Aorta (tissue), 5 donors: ENCODE measurements at places on chromosomes 7 and 10. TPM values are rescaled to one million over a fixed set of nuclear protein-coding genes. Genes with fewer than 3 reads are reported as not detected.

- no peak for DNase-seq
Measured at GRCh38 chr10:30006410-30006809, 53.0 kb downstream of the JCAD start.

DNA sequence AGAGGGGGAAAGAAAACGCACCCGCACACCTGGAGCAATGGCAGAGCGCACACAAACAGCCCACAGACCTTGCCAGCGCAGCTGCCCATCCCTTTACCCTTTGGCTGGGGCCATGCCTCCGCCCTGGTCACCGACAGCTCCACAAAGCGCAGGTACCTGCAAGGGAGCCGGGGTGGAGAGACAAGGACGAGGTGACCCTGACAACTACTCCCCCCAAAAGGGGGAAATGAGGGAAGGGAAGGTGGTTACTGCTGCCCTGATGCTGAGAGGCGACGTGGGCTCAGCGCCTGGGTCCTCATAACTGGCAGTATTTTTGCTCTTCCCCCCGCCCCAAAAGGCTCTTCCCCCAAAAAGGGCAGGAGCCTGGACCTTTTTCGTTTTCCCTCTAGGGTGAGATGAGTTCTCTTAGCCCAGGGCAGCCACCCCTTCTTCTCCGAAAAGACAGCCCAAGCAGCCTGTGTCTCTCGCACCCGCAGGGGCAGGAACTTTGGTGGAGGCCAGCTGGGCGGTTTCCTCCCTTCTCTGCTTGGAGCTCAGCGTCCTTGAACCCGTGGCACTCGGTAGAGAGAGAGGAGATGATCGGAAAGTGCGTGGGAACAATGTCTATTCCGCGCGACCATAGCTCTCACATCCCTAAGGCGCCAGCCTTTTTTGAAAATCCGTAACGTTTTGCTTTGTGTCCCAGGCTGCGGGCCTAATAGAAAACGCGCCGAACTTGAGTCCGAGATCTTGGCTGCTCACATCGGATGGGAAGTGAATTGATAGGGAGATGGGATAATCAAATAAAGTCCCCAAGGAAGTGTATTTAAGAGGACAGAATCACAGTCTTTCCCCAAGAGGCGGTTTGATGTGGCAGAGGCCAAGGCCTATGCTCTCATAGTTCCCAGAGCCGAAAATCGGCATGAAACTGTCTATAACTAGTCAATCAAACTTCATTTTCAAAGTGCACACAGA, 1.0 kb downstream of the NKX2-3 start:
- DNase-seq: no peak

- no peak for DNase-seq
Measured at GRCh38 chr7:25179325-25179724, 49.0 kb downstream of the NPVF start.

The ANXA8 gene
- not detected for total RNA-seq

GRCh38 chr7:73742338-73742752, 3.7 kb upstream of the ABHD11 start:
- DNase-seq: no peak

The CXCL12 gene
- total RNA-seq: 122 TPM

The PPP1R9A gene
- total RNA-seq: 7.4 TPM

GRCh38 chr10:26381986-26382385, 56.2 kb upstream of the APBB1IP start:
- DNase-seq: no peak

- no peak for DNase-seq
Measured at GRCh38 chr7:91128683-91129348, 135.4 kb upstream of the FZD1 start.

The SLC29A4 gene
- 0.88 TPM for total RNA-seq

The VWA2 gene
- 0.45 TPM for total RNA-seq
